ENCODE measurements at places on chromosomes 1 and 21.
A peak's percentile ranks its signal among the peaks of the same experiment; 100 is the strongest.

DNA sequence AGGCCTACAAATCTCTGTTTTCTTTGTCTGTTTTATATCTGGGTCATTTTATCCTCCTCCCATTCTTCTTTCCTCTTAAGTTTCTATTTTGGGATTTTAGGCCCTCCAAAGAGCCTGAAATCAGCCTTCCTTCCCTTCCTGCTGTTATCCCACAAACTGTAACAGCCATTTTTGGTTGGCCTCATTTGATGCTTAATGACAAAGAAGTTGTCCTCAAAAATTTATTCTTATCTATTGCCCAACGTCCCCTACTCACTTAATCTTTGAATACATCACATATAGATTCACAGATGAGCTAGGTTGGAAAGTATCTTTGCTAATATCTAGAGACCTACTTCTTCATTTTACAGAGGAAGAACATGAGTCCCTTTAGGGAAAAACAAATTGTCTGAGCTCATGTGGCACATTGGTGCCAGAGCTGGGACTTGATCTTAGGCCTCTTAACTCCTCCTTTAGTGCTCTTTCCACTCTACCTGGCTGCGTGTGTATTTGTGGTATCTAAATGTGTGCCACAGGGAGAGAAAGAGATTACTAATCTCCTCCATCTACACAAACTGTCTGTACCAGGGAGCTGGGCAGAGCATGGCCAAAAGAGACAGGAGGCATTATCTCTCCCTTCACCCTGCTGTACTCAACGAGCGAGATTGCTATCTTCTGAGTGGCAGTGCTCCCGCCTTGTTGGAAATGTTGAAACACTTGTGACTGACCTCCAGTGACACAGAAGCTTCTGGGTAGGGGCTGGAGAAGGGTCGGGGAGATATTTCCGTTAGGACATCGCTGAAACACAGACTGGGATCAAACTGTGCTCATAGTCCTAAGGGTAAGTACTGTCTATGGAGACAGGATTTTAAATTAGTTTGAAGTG is 30.1 kb downstream of the RHEX start:
- DNase-seq = no peak

DNA sequence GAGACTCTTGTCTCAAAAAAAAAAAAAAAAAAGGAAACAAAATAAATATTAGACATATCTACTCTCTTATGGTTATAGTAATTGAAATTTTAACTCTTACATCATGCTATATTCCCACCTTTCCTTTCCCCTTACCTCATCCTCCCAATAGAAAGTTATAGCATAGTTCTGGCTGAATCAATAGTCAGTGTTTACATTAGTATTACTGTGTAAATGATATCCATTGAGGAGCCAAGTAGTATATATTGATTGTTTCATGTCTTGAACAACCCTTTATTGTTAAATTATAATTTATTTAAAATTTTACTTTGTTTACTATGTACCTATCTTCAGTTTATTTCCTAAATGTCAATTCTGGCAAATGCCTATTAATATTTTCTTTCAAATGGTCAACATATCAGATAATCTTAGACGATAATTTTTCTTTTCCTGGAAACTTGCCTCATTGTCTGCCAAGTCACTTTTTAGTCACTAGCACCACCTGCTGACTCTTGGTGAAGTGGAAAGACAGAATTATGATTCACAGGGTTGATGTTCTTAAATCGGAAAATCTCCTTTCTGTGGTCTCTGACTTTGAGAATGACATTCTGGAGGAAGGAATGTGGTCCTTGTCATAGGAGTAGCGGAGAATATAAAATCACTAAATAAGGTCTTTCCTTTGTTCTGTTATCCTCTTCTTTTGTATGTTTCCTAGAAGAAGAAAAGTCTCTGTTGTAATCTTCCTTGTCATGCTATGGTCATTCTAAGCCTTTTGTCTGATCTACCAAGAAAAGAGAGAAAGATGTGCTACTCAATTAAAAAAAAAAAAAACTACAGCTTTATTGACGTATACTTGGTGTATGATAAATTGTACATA is 8.6 kb downstream of the HJV start:
- DNase-seq = peak; percentile 68

GRCh38 chr1:110161849-110162248 is 11.6 kb downstream of the SLC6A17 start:
- no peak for DNase-seq

DNA sequence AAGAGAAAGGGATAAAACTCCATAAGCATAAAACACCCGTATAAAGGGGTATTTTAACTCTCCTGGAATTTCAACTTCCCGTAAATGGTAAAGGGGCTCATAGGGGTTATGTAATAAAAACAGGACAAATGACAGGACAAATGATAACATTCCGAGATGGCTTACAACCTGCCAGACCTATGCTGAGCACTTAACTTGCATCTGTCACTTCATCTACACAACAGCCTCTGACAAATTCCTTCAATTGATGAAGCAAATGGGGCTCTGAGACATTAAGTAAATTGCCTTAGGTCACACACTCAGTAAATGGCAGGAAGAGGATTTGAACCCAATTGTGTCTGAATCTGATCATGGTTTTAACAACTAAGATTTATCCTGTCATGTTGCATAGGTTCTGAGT is 327.6 kb upstream of the SNX7 start:
- no peak for DNase-seq

DNA sequence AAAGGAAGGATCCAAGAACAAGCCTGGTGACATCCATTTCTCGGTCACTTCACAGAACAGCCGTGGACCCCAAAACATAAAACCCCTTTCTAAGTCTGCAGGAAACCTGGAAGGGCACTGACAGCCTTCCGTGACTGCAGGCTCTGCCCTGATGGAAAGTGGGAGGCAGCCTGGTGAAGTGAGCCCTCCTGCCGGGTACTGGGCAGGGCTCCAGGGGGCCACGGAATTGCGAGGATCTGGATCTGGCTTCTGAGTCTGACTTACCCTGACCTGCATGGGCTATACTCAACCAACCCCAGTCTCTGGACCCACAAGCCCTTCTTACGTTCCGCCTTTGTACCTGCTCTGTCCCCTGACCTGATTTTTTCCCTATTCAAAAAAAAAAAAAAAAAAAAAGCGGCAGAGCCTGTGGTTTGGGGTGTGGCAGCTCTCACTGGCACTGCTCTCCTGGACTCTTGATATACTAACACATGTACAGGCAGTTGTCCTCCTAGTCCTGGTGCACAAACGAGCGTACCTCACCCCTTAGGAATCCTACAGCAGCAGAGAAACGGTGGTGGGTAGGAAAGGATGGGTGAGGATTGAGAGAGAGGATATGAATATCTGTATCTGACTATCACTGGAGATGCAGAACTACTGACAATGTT is 82.9 kb downstream of the BEND5 start:
- DNase-seq = no peak

DNA sequence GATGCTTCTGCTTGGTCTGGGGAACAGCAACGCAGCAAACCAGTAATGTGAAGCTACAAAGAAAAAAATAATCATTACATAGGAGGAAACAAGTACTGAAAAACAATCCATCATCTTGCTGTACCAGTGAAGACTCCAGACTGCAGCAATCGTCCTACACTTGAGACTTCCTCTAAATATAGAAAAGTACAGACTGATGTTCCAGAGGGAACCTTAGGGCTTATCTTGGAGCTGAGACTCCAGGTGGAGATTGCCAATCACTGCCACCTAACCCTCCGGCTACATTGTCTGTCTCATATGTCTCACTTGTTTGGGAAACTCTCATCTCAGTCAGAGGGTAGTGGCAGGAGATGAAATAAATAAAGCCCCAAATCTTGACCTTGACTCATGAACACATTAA is 9.4 kb upstream of the UHMK1 start:
- DNase-seq = no peak

DNA sequence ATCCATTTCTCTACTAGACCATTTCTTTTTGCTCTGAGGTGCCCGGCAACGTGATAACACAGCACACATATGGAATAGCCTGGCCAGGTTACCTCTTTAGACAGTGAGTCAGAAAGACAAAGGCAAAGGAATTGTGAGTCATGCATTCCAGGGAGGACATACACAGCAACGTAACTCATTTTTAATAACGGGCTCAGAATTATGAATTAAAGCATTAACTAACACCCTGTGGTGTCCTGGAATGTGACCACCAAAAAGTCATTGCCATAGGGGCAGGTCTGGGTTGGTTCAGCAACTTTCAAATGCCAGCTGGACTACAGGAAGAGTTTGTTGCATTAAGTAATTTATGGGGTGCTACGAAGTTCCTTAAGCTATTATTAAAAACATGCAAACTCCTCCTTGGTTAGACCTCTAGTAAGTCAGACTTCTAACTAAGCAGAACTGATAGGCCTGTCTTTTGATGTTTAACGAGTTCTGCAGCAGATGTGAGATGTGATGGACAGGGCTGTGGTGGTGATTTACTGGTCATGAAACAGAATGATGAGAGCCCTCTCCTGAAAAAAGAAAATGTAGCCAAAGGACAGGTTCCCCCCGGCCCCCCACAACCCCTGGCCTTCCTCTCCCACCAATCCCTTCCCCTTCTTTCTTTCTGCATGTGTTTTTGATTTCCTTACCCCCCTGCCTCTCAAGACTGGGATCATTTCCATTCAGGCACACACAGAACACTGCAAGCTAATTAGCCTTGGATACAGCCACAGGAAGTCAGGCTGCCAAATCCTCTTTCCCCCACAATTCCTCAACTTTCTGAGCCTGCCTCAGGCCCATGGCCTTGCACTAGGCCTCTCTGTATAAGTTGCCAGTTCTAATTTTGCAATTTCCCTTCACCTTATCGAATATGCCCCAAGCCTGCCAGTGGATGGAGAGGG is 88.9 kb upstream of the HAO2 start:
- DNase-seq = no peak

- no peak for DNase-seq
Measured at GRCh38 chr1:41383094-41383852, 22.0 kb downstream of the FOXO6 start.

DNA sequence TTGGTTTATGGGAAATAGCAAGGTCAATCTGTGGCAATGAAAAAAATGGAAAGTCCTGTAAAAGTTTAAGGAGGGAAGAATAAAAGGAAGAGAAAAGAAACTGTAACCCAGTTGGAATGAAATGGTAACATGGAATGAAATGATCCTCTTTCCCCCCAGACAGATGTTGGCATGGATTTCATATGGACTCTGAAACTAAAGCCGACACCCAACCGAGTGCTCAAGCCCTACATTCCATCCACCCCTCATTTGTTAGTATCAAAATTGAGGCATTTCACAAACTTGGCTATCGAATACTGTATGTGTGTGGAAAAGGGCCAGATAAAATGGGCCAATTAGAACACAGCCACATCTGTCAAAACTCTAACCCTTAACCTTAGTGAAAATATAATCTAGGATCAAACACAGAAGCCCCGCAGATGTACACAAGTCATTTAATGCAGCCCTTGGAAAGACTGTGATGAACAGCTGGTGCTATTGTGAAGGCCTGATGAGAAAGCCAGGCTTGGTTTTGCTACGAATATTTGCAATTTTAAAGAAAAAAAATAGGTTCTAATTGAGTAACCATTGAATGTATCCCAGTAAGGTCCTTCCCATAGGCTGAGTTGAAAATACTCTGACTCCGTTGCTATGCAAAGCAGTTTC is 72.6 kb upstream of the RGL1 start:
- no peak for DNase-seq

GRCh38 chr1:156103521-156103947 is 11.0 kb upstream of the LMNA start:
- no peak for DNase-seq

- DNase-seq = peak; percentile 14
Measured at GRCh38 chr1:31183927-31184554, 55.6 kb downstream of the NKAIN1 start.

DNA sequence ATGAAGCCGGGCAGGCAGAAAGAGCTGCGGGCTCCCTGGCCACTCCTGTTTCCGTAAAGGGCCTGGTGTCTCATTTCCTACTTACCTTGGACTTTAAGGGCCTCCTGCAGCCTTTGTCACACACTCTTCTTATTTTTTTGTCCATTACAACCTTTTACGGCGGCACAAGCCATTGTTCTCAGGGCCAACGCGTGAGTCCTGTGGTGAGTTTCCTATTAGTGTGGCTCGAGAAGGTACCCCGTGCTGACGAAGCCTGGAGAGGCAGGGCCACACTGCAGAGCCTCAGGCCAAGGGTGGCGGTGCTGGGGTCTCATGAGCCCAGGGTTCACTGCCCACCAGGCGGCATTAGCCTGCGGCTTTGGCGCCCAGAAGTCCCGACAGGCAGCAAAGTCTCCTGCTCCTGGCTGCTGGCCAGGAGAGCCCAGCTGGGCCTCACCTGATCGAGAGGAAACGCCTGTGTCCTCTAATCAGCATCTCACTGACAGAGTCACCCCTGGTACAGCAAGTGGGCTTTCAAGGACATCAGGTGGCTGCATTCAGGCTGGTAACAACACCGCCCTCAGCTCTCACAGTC is 62.0 kb downstream of the SIK1 start:
- DNase-seq = no peak

DNA sequence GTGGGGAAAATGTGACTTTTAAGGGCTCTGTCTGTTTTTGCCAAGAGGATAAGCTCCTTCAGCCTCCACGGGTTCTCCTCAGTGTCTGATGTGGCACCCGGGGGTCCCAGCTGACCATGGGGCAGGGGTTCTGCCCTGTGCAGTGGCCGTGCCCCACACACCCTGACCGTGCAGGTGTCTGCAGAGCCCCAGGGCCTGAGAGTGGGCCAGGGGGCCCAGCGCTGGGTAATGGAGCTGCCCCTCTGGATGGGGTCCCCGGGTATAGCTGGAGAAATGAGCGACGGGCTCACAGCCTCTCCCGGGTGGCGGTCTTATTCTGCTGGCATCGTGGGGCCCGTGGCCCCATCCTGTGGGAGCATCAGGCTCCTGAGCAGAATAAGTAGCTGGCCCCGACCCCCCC is 2.9 kb upstream of the PFKL start:
- no peak for DNase-seq

DNA sequence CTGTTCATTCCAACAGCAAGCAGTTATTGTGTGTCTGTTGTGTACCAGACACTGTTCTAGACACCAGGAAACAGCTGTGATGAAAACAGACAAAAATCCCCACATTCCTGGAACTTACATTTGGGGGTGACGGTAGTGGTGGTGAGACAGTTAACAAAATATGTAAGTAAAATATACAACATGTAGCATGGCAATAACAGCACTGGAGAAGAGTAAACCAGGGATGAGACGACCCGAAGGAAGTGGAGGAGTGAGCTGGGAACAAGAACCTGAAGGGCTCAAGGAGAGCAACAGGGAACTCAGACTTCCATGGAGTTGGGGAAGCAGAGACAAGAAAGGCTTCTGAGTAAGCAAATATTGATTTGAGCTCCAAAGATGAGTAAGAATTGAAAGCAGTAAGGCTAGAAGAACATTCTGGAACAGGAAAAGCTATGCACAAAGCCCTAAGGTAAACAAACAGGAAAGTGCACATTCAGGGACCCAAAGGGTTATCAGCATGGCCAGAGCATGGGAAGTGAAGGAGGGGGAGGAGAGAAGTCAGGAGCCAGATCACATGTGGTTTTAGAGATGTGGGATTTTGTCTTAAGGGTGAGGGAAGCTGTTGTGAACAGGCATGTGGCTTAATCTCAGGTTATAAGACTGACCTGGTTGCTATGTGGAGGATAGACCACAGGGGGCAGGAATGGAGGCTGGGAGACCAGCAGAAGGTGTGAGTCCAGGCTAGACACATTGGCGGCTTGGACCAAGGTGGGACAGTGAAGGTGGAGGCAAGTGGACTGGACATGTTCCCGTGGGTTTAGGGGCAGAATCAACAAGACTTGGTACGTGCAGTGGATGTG is 7.3 kb downstream of the CSF1 start:
- no peak for DNase-seq

GRCh38 chr1:107563441-107563840 is 401.5 kb downstream of the VAV3 start:
- no peak for DNase-seq
